Right lobe of liver (tissue), 6 donors: ENCODE measurements at places on chromosomes 12 and 14.
A peak's percentile ranks its signal among the peaks of the same experiment; 100 is the strongest.

GRCh38 chr12:56339158-56339422 is 406 bp downstream of the IL23A start:
- DNase-seq = no peak

- DNase-seq = no peak
These were observed 2.4 kb upstream of the PAX9 start for GRCh38 chr14:36659010-36659821.

- no peak for DNase-seq
These were observed 119.4 kb downstream of the CAND1 start for GRCh38 chr12:67388331-67389138.

DNA sequence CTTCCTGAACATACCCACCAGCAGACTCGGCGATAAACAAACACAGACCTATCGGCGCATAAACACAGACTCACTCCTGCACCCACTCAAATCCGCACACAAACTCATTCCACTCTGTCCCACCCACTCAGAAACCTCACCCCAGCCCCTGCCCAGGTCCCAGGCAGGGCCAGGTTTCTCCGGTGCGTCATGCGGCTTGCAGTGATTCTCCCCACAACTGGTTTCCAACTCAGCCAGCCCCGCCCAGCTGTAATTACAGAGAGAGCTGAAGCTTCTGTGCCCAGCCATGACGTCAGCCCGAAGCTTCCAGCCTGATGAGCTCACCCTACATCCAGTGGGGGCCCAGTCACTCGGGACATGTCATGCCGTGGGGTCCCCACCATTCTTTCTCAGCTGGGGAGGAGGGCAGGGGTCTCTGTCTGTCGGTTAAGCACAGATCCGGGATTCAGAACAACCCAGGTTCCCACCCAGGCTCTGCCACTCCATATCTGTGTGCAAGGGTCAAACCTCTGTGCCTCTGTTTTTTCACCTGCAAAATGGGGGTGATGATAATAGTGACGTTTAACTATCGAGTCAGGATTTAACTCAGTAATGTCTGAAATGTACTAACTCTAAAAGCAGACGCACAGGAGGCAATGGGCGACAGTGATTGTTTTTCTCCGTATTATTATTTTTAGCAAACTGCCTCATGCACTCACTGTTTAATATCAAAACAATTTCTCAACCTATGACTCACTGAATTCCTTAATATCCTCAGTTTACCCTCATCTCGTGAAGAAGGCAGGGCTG is 2.3 kb upstream of the HSPB8 start:
- DNase-seq = peak; percentile 64

- no peak for DNase-seq
These were observed 125.0 kb upstream of the PZP start for GRCh38 chr12:9333161-9333560.

GRCh38 chr14:38721822-38722431 is 381.1 kb downstream of the SEC23A start:
- no peak for DNase-seq

GRCh38 chr12:51465491-51465890 is 40.9 kb downstream of the SLC4A8 start:
- DNase-seq = no peak

DNA sequence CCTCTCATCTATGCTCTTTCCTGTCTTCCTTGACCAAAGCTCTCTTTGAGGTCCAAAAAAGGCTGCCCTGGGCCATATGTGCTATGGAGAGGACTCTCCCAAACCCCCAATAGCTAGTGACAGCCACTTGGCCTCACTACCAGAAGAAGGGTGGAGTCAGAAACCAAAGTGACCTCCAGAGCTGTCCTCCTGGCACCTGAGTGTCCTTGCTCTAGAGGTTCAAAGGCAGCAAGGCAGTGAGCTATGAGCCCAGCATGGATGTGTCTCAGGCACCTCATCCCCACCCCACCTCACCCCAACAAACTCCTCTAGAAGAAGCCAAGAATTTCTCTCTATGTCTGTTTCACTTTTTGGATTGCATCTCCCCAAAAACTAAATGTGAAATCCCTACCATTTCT is 4.1 kb upstream of the AQP5 start:
- DNase-seq = no peak

- DNase-seq = no peak
These were observed 325.7 kb upstream of the RGS6 start for GRCh38 chr14:71606575-71606974.

DNA sequence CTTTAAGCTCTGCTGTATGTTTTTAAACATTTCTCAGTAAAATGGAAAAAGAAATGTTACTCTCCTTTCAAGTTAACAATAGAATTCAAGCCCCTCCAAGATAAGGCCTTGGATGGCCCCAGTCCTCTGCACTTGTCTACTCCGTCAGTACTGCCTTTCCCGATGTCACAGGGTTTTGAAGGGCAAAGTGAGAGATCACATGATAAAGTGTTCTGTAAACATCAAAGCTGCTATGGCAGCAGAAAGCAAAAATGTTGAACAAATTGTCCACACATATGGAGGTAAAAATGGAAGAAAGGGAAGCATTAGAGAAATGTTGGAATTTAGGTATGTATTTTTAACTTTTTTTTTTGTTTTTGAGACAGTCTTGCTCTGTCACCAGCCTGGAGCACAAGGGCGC is 33.5 kb upstream of the CDK2AP1 start:
- no peak for DNase-seq

GRCh38 chr14:104385111-104385510 is 194.5 kb upstream of the C14orf180 start:
- DNase-seq = no peak

- no peak for DNase-seq
These were observed 133.8 kb upstream of the ARHGAP5 start for GRCh38 chr14:31943217-31943799.

- DNase-seq = no peak
These were observed 1.8 kb downstream of the RASSF9 start for GRCh38 chr12:85834378-85834777.

GRCh38 chr14:70721542-70721941 is 79.8 kb downstream of the TTC9 start:
- DNase-seq = no peak

DNA sequence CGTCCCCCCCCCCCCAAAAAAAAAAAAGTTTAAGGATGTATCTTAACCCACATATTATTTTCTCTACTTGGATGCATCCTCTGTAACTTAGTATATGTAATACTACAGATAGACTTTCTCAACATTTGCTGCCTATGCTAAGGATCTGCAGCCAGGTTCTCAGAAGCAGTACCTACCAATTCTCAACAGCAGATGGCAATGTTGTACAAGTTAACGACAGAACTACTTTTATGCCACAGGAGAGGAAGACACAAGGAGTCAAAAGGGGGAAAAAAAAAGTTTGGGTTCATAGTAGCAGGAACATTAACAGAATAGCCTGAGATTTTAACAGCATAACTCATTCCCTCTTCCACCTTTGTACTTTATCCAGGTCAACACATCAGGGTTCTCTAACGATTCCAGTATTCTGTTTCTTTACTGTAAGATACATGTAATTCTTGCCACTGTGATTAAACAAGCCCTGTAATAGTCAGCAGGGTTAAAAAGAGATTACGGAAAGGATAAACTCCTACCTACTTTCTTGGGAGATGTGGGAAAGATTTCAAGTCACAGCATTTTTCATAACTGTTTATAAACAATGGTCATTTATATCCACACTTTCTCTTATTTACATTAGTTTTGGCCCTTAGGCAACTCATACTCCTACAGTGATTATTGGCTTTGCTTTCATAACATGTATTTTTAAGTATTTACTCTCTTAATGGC is 5.7 kb upstream of the NEK9 start:
- DNase-seq = no peak

- DNase-seq = no peak
These were observed 14.8 kb upstream of the AACS start for GRCh38 chr12:125050446-125050845.

DNA sequence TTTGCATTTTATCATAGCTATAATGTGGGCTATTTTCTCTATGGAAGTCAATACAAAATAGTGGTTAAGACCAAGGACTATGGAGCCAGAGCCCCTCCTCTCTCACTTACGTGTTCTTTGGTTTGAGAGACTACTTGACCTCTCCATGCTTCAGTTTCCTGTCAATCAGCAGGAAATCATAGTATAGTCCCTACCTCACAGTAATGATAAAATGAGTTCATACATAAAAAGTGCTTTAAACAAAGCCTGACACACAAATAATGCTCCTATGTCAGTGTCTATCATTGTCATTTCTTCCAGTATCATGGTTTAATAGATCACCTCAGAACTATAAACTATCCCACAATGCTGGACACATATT is 90.4 kb downstream of the MED13L start:
- DNase-seq = no peak

DNA sequence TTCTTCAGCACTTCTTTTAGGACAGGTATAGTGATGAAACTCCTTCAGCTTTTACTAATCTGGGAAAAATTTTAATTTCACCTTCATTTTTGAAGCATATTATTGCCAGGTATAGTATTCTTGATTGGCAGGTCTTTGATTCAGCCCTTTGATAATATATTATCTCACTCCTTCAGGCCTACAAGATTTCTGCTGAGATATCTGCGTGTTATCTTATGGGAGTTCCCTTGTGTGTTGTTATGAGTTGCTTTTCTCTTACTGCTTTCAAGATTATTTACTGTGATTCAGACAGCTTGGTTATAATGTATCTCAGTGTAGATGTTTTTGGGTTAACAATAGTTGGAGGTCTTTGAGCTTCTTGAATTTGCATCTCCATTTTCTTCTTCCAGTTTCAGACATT is 87.4 kb downstream of the ATF7IP start:
- no peak for DNase-seq

DNA sequence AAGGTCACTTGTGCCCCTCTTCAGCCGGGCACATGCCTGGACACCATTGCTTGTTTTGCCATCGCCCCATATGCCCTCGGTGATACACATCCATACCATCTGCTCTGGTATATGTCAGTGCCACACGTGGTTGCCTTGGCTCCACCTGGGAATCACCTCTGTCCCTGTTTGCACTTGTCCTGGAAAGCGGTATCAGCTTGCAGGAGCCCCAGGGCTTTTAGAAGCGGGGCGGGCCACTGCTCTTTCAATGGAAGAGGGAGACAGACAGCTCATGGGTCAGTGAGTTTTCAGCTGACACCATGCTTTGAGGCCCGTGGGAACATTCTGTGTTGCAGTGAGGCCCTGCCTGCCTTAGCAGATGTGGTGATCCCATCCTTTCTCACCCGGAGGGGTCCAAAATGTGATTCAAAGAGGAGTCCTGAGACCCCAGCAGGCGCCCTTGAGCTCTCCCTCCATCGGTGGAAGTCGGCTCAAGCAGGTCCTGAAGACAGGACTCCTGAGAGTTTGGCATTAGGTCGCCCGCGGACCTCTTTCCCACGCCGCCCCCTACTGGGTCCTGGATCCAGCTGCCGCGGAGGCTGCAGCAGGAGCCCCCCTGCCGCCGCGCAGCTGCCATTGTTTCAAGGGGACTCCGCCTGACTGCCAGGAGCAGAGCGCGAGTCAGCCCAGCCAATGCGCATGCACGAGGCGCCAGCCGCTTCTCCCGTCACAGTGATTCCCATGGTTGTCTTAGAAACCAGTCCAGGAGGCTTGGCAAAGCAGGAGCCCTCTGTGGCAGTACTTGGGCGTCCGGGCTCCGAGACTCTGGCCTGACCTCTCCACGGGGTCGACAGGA is 773.2 kb upstream of the ALG10B start:
- DNase-seq = no peak

DNA sequence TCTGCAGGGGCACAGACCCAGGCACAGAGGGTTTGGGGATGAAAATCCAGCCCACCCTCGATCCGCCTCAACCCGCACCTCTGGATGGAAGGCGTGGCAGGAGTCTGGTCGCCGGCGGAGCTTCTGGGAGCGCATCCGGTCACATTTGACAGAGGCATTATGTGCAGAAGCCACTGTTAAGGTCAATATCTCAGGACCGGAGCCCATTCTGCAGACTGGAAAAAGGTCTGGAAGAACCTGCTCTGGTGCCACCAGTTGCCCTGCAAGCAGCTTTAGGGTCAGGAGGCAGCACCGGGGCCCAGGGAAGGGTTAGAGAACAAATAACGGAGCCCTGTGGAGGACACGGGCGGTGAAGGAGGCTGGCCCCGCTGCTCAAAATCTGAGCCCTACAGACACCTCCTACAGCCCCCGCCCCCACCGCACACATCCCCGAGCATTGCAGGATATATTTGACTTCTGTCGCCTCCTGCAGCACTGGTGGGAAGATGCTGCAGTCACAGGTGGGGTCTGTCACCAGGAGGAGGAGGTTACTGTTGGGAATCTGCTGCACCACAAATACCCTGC is 25.1 kb upstream of the LRTM2 start:
- DNase-seq = peak; percentile 55

- no peak for DNase-seq
These were observed 20.0 kb upstream of the FICD start for GRCh38 chr12:108495054-108495453.

GRCh38 chr14:22225516-22226140 is 363.4 kb downstream of the DAD1 start:
- no peak for DNase-seq

GRCh38 chr12:66188584-66189485 is at the start of gene IRAK3:
Gene IRAK3 (plus strand): TSS chr12:66189214. CDS start chr12:66189300, 86 bp downstream.
- peak; percentile 80 for DNase-seq

DNA sequence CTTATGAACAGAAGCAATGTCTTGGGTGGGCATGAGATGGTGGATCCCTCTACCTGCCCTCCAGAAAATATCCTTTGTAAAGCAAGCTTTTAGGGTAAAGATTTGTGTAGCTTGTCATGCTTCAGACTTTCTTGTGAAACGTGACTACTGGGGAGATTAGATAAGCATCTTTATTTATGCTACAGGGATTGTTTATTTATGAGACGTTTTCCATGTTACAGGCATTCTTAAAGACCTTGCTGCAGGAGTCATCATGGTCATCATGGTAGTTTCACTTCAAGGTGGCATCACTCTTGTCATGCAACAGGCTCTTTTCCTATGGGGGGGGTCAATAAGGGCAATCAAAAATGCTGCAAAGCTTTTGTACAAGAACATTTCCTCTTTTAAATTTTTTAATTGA is 8.2 kb upstream of the MIS18BP1 start:
- DNase-seq = no peak

DNA sequence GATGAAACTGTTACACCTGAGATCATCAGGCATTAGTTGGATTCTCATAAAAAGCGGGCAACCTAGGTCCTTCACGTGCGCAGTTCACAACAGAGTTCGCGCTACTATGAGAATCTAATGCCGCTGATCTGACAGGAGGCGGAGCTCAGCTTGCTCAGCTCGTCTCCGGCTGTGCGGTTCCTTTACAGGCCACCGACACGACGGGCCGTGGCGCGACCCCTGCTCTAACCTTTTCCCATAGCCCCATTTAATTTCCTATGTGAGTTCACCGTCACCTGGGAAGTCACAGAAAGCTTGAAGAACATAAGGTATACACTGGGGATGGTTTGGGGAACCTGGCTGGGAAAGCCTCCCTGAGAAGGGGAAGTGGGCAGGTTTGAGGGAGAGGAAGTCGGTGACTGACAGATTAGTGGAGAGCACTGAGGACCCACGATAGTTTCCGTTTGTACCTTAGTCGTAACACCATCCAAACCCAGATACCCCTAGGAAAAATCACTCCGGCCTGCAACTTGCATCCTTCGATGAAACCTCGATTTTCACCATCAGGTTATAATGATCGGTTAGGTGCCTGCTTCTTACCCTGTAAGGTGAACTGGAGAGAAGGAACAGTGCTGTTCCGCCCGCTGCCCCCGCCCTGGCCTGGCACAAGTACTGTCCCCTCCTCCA is 2.8 kb upstream of the AAAS start:
- DNase-seq = peak; percentile 49

- no peak for DNase-seq
These were observed 431.6 kb downstream of the ZFP36L1 start for GRCh38 chr14:68361231-68361630.

- no peak for DNase-seq
These were observed 192.8 kb downstream of the BCL11B start for GRCh38 chr14:99079061-99079727.
